ENCODE measurements at places on chromosomes 13 and 19.

DNA sequence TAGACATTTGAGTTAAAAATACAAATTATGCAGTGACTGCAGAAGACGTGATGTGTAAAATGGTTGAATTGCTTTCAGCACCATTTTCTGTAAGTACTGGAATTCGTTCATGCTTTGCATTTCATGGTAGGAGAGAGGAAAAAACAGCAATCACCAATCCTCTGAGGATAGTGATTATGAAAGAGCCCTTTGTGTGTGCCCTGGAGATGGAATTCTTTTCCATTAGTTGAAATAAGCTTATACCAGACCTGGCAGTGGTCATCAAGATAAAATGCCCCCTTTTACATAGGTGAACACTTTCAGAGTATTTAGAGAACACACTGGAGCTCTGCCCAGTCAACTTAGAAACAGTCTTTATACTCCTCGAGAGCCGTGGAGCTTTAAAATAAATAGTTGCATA is 1.7 kb downstream of the CNMD start:
- no peak for DNase-seq

DNA sequence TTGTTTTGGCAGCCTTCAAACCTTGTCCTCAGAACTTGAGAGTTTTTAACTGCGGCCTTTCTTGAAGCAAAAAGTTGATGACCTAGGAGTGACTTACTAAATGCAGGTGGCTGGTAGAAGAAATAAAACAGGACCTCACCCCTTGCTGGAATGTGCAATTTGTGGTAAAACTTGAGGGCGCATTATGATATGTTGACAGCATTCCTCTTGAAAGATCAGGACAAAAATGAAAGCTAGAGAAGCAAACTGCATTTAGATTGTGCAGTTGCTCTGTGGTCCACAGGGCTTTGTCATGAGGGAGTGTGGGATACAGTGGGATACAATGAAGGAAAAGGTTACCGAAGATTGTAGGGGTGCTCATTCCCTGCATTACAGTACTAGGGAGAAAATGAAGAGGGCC is 504.2 kb downstream of the GPC6 start:
- no peak for DNase-seq

DNA sequence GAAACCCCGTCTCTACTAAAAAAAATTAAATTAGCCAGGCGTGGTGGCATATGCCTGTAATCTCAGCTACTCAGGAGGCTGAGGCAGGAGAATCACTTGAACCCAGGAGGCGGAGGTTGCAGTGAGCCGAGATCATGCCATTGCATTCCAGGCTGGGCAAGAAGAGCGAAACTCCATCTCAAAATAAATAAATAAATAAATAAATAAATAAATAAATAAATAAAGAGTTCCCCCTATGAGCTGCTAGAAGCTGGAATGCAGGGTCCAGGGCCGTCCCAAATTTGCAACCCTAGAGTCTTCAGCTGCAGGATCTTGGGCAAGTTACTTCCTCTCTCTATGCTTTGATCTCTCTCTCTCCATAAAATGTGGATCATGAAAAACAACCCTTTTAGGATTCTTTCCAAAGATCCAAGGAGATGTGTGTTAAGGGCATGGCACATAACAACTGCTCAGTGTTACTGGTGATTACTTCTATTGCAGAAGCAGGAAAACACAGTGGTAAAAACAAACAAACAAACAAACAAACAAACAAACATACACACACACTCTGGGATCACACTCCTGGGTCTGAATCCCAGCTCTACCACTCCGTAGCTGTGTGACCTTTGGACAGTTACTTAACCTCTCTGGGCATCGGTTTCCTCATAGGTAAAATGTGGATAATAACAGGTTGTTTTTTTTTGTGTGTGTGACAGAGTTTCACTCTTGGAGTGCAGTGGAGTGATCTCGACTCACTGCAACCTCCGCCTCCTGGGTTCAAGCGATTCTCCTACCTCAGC is 78.8 kb downstream of the CACNA1A start:
- no peak for DNase-seq

GRCh38 chr19:53870485-53870844 is 2.8 kb downstream of the MYADM start:
- no peak for DNase-seq

DNA sequence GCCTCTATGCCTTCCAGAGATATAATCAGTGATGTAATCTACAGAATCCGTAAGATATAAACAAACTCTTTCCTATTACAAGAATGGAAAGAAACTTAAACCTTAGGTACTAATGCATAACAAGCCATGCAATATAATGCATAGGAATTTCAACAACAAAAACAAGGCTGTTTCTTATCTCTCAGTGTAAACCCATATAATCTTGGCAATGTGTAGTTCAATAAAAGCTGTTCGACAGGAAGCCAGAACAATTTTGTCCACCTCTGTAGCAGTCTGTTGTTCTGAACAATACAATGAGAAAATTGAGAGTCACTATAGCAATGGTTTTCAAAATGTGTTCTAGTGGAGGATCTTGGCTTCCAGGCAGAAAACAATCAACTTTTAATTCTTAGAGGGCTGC is 111.5 kb upstream of the FREM2 start:
- DNase-seq, result no peak

- DNase-seq, result no peak
Measured at GRCh38 chr19:14615623-14616022, 32.7 kb downstream of the CLEC17A start.

DNA sequence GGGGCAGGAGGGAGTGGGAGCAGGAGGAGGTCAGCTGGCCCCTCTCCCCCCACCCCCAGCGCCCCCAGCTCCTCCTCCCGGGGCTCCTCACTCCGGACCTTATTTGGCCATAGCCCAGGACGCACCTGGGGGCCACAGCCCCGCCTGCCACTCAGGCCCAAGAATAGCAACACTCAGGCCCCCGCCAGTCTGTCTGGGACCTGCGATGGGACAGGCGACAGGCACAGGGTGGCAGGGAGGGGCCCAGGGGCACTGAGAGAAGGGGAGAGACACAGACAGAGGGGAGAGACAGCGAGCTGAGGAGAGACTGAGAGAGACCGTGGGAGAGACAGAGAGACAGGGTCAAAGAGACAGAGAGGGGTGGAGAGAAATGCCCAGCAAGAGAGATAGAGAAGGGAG is 10.2 kb downstream of the JOSD2 start:
- DNase-seq, result no peak

- no peak for DNase-seq
Measured at GRCh38 chr19:8515317-8515716, 1.4 kb upstream of the ZNF414 start.

DNA sequence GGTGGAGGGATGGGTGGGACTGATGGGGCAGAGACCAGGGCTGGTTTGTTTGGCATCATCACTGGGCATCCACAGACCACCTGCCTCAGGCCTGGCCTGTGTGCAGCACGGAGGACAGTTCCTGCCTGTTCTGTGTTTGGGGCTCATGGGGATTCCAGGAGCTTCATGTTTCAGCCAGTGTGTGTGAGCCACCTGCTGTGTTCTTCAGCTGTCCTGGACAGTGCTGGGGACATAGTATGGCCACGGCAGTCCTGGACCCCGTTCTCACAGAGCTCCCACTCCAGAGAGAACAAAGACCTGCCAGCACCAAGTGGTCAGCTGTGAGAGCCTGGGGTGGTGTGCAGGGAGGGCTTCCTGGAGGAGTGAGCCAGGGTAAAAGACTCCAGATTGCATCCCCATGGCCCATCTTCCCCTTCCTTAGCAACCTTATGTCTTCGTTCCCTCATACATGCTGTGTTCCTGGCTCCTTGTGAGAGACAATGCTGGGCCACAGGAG is 2.0 kb upstream of the CCDC97 start:
- DNase-seq, result no peak

- DNase-seq, result no peak
Measured at GRCh38 chr13:97019236-97019635, 25.0 kb upstream of the OXGR1 start.

DNA sequence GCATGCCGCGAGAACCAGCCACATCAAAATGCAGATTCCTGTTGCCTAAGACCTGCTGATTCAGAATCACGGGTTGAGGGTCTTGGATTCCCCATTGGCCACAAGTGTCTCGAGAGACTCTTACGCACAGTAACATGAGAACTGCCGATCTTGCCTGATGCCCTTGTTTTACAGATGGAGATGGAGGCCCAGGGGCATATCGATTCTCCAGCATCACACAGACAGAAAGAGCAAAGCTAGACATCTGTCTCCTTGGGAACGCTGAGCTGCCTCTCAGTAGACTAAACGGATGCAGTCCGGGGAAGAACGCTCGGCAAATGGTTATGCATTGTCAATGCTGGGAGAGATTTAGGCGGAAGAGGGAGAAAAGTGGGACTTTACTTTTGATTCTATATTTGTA is 5.4 kb downstream of the NLRP12 start:
- DNase-seq, result no peak

GRCh38 chr19:29530540-29531457 is 5.0 kb downstream of the VSTM2B start:
- DNase-seq, result no peak

DNA sequence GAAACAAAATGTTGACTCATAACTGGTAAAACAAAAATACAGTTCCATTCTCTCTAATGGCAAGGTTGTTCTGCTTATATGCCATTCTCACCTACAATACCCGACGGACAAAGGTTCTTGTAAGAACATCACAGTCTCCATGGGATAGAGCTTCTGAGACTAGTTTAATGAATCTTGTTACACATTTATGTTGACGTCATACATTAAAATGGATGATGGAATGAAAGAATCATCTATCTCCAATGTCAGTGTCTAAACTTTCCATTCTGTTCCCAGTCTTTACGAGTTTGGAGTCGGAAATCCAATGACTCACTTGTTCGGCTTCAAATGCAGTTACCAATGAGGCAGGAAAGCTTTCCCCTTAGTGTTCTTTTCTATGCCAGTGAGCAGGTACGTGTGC is 17.7 kb downstream of the ZNF160 start:
- DNase-seq, result no peak

- peak; percentile 64 for DNase-seq
Measured at GRCh38 chr19:48543121-48543710, 8.8 kb upstream of the SULT2B1 start.

GRCh38 chr13:106033659-106034058 is 501.8 kb downstream of the EFNB2 start:
- peak; percentile 86 for DNase-seq

- DNase-seq, result no peak
Measured at GRCh38 chr13:30253830-30254229, 53.5 kb downstream of the KATNAL1 start.

DNA sequence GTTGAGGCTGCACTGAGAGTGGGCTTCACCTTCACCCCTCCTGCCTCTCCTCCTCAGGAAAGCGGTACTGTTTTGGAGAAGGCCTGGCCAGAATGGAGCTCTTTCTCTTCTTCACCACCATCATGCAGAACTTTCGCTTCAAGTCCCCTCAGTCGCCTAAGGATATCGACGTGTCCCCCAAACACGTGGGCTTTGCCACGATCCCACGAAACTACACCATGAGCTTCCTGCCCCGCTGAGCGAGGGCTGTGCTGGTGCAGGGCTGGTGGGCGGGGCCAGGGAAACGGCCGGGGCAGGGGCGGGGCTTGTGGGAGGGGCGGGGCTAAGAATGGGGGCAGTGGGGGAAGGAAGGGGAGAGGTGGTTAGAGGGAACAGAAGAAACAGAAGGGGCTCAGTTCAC is 7.5 kb downstream of the CYP2A13 start:
- DNase-seq, result no peak

DNA sequence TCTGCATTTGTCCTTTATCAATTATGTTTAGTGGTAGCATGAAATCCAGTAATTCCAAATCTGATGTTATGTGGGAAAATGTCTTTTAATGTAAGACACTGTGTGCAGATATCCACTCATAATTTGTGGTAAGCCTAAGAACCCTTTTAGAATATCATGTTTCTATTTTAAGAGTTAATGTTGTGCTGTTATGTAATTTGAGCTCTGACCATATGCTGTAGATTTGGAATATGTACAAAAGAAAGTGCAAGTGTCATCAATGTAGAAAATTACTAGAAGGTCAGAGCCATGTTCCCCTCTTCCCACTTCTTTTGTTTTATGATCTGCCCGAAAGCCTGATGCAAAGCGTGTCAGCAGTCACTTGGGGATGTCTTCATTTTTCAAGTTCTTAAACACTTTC is 44.5 kb downstream of the SCEL start:
- DNase-seq, result no peak

- DNase-seq, result peak; percentile 54
Measured at GRCh38 chr19:46124638-46125115, at the start of gene IGFL3. Gene IGFL3 (minus strand): TSS chr19:46124688. CDS start chr19:46124649, 39 bp downstream.

DNA sequence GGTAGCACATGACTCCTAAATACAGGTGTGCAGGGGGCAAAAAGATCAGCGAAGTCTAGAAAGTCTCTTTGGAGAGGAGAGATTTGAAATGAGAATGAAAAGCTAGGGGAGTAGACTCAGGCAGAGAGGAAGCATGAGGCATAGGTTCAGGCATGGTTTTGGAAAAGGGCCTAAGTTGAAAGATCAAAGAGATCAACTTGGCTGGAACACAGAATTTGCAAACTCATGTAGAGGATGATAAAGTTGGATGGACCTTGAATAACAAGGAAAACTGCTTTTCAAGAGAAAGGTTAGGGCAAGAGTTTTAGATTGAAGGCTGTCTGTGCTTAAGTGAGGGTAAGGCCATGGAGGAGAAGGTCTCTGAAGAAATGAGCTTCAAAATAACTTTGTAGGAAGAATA is 47.4 kb upstream of the UBAC2 start:
- peak; percentile 45 for DNase-seq

- no peak for DNase-seq
Measured at GRCh38 chr13:73842184-73842583, 292.0 kb downstream of the KLF12 start.

GRCh38 chr13:78602561-78603239 is 652 bp downstream of the POU4F1 start:
- no peak for DNase-seq

GRCh38 chr19:35294328-35294727 is 2.4 kb downstream of the MAG start:
- no peak for DNase-seq

DNA sequence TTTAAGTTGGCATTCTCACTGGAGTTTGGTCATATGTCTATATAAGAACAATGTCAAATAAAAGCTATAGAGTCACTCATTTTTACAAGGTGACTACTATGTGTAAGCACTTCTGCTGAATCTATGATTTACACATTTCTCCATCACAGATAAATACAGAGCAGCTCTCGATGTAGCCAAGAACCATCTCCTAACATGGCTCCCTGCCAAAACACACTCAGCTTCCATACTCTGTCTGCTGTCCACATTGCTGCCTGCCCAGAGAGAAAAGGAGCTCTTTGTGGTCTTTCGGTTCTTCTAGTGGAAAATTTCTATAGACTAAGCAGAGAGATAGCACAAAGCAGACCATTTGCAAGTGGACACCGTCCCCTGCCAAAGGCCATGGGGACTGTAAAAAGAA is 190.9 kb upstream of the KLF12 start:
- DNase-seq, result peak; percentile 83

GRCh38 chr19:1747285-1748114 is 5.8 kb upstream of the ONECUT3 start:
- DNase-seq, result peak; percentile 94

GRCh38 chr19:35114353-35115176 is 1.1 kb upstream of the FXYD3 start:
- DNase-seq, result peak; percentile 58

- peak; percentile 55 for DNase-seq
Measured at GRCh38 chr19:4524808-4525562, 6.7 kb upstream of the PLIN4 start.

- no peak for DNase-seq
Measured at GRCh38 chr13:50649211-50649610, 194.3 kb downstream of the DLEU7 start.

- peak; percentile 82 for DNase-seq
Measured at GRCh38 chr19:1324806-1325567, 39.3 kb downstream of the EFNA2 start.

GRCh38 chr13:91523116-91523515 is 124.7 kb downstream of the GPC5 start:
- DNase-seq, result no peak

Measured in cardiac fibroblast (primary cell).